AG20443 (cell line): ENCODE measurements at places on chromosomes 4 and X.

- no peak for DNase-seq
These were observed 1350.0 kb downstream of the ADGRL3 start for GRCh38 chr4:62550121-62550520.

- no peak for DNase-seq
These were observed 22.0 kb upstream of the ARSH start for GRCh38 chrX:2984342-2984741.

- DNase-seq: peak; percentile 43
These were observed 37.7 kb downstream of the NBDY start for GRCh38 chrX:56766554-56767347.

GRCh38 chrX:39982948-39983347 is 114.8 kb downstream of the BCOR start:
- DNase-seq: no peak

DNA sequence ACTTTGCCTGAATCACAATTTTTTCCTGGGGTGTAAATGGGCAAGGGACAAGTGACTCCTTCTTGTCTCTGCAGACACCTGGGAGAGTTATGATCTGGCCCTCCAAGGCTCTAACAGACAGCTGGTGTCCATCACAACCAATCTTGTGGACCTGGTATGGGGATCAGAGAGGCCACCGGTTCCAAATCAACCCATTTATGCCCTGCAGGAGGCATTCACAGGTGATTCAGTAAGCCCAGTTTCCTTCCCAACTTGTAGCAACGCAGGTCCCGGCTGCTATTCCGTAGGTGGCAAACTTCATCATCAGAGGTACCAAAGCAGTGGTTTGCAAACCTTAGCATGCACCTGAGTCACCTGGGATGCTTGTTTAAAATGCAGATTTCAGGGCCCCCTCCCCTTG is 8.8 kb downstream of the XPNPEP2 start:
- DNase-seq: no peak

DNA sequence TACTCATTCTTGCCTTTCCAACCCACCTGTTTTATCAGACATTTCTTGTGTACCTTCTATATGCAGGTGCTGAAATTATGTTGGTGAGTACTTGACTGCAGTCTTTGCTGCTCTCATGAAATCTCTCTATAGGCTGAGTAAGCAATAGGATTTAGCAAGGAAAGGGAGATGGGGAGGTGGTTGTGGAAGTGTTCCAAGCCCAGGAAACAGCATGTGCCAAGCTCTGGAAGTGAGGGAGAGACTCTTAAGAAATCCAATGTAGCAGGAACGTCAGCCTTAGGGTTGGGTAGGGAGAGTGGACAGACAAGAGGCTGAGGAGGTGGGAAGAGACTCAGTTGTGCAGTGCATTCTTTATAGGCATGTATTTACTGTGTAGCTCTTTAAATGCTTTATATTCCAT is 5.6 kb downstream of the SEPTIN11 start:
- no peak for DNase-seq

- DNase-seq: no peak
These were observed 295.4 kb downstream of the TRIML1 start for GRCh38 chr4:188434643-188435042.

GRCh38 chr4:85113706-85114105 is 147.2 kb upstream of the WDFY3 start:
- no peak for DNase-seq

- DNase-seq: no peak
These were observed 428.6 kb upstream of the AMOT start for GRCh38 chrX:113269203-113269602.

DNA sequence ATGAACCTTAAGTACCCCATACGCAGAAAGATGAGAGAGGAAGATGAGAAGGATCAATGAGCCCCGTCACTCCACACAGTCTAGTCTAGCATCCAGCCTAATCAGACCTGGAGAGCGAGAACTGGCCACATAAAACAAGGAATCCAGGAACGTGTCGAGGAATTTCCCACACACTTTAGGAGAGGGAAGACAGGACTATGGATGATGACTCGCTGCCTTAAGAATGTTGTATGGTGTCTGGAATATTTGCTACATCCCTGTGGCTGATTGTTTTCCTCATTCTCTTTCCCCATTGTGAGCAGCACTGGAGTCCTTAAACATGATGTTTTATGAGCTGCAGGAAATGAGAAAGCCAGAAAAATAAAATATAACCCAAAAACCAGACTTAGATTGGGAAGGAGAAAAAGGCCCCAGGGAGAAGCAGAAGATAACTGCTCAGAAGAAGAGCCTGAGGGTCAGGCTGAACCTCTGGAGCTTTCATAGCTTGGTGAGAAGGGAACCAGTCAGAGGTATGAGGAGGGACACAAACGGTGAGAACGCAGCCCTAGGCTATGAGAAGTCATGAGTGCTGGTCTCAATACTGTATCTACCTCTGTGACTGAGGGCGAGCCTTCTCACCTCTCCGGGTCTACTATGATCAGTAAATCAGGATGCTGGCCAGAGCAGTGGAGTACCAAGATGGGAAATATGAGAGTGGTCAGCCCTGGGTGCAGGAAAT is 139.5 kb upstream of the NOCT start:
- DNase-seq: peak; percentile 79

DNA sequence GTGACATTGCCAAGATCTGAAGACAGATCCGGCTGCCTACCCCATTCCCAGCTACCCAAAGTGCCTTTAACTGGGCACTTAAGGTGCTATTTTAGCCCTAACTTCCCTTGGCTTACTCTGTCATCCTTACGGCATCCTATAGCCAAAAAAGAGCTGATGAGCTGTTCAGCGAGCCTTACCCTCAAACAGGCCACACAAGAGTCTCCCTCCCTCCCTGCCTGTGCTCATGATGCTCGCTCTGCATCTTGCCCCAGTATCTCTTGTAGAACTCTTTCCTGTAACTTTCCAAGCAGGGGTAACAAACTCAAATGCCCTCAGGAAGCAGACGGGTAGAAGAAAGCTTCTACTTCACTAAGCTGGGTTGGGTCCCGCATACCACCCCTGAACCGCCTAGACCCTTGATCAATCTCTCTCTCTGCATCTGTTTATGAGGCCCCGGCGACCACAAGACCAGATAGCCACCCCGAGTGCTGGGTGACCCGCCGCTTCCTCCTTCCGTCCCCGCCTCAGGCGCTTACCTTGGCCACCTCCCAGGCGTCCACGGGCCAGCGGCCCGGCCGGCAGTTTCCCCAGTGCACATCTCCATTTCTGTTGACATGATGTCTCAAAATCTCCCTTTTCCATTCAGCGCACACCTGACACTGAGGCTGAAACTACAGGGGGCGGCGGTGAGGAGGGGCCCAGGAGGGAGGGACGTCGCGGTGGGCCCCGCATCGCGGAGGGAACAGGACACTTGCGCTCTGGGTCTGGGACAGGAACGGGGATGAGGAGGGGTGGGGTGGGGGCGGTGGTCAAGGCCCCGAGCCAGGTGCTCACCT is 663 bp downstream of the CXorf38 start:
- DNase-seq: peak; percentile 32

DNA sequence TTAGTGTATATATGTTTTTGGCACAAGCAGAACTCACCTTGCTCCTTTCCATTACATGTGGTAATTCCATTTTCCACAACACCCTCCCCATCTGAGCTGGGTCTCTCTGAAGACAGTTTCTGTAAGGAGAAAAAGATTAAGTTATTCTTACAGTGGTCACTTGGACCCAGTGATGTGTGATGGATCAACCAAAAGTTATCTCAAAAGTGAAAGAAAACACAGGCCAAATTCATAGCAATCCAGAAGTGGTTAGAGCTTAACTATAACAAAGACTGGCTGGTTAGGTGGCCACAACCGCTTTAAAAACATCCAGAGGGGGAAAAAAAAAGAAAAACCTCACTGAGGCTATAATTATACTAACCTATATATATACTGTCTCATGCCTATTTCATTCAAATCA is 123.7 kb downstream of the AFAP1 start:
- no peak for DNase-seq

- DNase-seq: peak; percentile 38
These were observed 287.2 kb downstream of the OPHN1 start for GRCh38 chrX:68146054-68146453.

GRCh38 chr4:21744046-21744445 is 204.5 kb downstream of the KCNIP4 start:
- no peak for DNase-seq
